ENCODE measurements at places on chromosomes 2 and 18.

- DNase-seq, result no peak
These were observed 47.6 kb upstream of the ZFP36L2 start for GRCh38 chr2:43274055-43274454.

DNA sequence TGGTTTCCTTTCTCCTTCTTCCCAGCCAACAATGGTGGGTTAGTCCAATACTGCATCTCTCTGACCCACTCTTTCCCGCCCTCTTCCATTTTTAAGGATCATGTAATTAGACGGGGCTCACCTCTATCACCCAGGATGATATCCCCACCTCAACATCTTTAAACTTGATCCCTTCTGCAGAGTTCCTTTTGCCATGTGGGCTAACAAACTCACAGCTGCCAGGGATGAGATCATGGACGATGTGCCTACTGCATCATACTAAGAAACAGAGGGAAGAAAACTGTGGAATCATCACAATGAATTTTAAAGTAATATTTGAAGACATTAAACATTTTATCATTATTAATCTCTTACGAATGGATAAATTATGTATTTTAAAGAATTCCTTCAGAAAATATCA lies 183.5 kb downstream of the RDH14 start:
- no peak for DNase-seq

DNA sequence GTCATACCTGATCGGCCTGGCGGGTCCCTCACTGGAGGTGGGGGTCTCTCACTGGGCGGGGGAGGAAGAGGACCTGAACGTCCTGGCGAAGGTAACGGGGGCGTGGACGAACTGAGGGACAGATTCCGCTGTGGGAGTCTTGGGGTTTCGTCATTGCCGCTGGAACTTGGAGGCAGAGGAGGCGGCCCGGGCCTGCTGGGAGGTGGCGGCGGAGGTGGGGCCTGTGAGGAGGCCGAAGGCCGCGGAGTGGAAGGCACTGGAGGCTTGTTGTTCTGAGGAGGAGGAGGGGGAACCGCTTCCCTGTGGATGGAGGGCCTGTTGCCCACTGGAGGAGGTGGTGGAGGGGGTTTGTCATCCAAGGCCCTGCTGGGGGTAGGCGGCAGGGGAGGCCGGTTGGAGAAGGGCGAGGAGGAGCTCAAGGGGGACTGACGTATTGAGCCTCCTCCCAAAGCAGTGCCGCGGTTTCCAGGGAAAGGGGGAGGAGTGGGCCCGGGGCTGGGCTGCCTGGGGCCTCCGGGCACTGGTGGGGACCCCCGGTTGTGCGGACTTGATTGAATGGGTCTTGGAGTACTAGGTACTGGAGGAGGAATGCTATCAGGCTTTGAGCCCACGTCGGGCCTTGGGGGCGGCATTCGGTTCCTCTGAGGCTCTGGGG lies 25.8 kb downstream of the WIPF1 start:
- no peak for DNase-seq

GRCh38 chr2:44109166-44109565 lies 59.5 kb upstream of the PPM1B start:
- DNase-seq, result no peak

DNA sequence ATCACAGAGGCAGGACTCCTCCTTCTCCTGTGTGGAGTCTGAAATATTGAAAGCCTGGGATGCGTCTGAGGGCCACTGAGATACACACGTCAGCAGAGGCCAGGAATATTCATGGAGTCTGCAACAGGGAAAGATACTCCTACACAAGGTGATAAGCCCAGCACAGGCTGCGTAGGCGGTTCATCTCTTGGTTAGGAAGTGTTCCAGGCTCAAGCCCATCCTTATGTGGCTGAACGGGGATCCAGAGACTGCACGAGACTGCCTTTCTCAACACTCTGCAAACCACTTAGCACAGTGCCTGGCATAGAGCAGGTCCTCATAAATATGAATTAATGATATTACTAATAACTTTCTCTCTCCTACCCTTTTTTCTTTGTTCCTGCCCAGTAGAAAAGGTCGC lies 29.2 kb upstream of the AGPS start:
- DNase-seq, result no peak

GRCh38 chr2:10329880-10330699 lies 27.4 kb downstream of the HPCAL1 start:
- DNase-seq, result no peak

GRCh38 chr2:85788603-85789002 lies 34.8 kb downstream of the ATOH8 start:
- no peak for DNase-seq

DNA sequence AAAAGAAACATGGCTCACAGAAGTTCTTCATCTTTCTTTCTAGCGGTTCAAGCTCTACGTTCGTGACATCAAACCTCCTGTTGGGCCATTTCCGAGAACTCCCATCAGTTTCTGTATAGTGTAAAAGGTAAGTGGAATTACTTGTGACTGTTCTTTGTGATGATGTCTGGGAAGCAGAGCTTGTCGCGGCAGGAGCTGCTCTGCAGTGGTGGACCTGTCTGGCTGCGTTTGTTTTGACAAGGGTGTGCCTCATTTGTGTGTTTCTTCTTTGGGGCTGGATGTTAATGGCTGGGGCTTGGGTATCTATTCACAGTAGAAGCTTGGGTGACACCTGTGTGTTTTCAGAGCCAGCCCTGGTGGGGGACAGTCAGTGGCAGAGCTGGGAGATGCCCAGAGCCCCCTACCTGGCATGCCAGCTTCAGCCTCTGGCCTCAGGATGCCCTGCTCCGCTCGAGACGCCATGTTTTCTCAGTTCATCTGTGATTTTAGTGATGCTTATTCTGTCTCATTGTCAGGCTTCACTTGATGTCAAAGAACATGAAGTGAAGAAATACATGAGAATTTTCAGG lies 59.6 kb downstream of the LDLRAD4 start:
- DNase-seq, result no peak

DNA sequence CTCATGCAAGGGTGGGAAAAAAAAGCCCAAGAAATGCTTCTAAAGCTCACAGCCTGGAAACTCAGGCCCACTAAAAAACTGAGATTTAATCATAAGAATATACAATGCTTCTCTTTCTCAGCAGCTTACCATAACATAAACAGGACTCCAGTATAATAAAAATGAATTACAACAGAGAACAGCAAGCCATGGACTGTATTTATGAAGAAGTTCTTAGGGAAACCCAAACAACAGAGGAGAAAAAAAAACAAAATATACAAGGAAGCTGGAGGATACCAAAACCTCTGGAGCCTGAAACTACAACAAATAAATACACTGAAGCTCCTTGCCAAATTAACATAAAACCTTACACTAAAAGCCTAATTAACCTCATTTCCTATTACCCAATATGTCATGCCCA lies 187.8 kb downstream of the RDH14 start:
- DNase-seq, result no peak

DNA sequence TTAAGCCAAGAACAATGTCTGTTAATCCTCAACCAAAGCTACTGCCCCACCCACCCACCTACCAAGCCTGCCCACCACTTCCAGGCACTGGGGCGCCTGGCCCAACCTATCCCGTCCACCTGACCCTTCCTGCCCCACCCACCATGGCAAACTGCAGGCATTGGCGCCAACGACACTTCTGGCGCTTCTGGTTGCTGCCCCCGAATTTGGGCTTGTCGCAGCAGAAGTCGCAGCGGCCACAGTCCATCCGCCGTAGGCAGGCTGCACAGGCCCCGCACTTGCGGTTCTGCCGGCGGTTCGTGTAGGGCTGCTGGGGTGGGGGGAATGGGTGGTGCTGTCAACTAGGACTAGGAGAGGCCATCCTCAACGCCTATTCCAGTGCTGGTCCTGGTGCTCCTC lies 7.3 kb downstream of the MBD1 start:
- DNase-seq, result no peak
